ENCODE measurements at places on chromosomes 7 and 10. TPM values are rescaled to one million over a fixed set of nuclear protein-coding genes. Genes with fewer than 3 reads are reported as not detected.

ANKRD2 gene
- not detected for total RNA-seq

AOAH gene
- total RNA-seq, result 0.61 TPM

MDFIC gene
- total RNA-seq, result not detected

RBM33 gene
- total RNA-seq, result 127 TPM

SEMA3C gene
- total RNA-seq, result not detected

AGAP5 gene
- total RNA-seq, result 10.7 TPM

CYP2C19 gene
- not detected for total RNA-seq

GNG11 gene
- total RNA-seq, result 1.2 TPM

CAV2 gene
- total RNA-seq, result not detected

DYDC2 gene
- total RNA-seq, result not detected

ANKRD22 gene
- not detected for total RNA-seq

ITPRID1 gene
- total RNA-seq, result not detected

SEMA3E gene
- not detected for total RNA-seq

ADAM12 gene
- total RNA-seq, result not detected

ARL3 gene
- total RNA-seq, result 12.5 TPM

TEX47 gene
- total RNA-seq, result not detected

HABP2 gene
- total RNA-seq, result not detected

TMEM60 gene
- 23.5 TPM for total RNA-seq

All from OCI-LY7 (cell line).